ENCODE measurements at places on chromosomes 3 and 15.
A peak's percentile ranks its signal among the peaks of the same experiment; 100 is the strongest.

- DNase-seq: no peak
These were observed 8.6 kb upstream of the NME9 start for GRCh38 chr3:138338244-138338643.

DNA sequence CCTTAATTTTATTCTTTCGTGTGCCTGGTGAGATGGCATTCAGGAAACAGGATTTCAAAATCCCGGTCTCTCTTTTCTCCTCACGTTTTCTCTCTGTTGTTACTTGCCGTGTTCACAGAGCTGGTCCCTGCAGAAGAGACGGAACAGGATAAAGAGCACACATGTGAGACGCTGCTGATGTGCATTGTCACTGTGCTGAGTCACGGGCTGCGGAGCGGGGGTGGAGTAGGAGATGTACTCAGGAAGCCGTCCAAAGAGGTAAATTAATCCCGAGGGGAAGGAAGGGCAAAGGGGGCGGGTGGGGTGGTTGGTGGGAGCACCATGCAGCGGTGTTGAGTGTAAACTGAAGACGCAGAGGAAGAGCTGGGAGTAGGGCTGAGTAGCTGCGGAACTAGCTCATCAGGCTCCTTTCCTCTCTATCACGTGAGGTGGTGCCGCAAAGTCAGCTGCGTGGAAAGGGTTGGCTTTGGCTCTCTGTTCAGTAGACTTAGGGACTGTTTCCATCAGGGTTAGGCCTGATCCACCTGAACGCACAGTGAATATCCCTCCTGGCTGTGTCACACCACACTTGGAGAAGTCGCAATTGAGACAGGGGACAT, 164.8 kb upstream of the BHLHE40 start:
- no peak for DNase-seq

- DNase-seq: peak; percentile 42
These were observed 124.2 kb downstream of the TMCO5A start for GRCh38 chr15:38058596-38059075.

DNA sequence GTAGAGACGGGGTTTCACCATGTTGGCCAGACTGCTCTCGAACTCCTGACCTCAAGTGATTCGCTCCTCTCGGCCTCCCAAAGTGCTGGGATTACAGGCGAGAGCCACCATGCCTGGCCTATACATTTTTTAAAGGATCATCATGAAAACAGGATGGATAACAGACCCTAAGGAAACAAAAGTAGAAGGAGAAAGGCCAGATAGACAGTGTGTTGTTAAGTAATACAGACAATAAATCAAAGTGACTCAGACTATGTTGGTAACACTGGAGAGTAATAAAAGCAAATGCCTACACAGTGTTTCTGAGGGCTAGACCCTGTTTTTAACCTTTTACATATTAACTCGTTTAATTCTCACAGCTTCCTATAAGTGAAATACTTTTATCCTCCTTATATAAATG, 133.8 kb upstream of the MCTP2 start:
- no peak for DNase-seq

DNA sequence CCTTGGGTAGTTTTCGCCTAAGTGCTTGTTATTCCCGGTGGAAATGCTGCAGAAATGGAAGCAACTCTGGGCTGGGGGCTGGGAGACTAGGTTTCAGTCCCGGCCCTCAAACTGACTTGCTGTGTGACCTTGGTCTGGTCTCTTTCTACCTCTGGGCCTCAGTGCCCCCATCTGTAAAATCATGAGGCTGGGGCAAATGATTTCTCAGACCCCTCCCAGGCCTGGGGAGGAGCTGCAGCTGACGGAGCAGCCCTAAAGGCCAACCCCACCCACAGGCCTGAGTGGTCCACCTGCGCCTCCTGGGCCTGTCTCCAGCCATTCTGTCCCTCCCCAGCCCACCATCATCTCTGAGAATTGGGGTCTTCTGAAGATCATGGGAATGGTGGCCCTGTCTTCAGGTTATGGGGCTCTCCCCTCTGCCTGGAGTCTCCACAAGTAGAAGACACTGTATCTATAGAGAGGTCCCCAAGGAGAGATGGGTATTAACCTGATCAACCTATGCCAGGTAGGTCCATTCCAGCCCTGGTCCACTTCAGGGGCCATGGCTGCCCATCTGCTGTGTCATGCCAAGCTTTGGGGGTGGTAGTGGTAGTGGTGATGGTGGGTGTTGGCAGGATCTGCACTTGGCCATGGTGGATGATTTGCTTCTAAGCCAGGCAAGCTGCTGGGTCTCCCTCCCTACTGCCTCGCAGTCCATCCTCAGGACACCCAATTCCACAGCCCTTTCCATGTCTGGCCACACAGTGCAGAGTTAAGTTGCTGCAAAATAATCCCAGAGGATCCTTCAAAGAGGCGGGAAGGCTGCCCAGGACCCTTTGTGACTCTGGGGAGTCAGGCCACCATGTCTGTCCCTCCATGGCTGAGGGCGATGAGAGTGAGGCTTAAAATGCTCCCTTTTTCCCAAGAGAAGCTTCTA, 46.0 kb downstream of the ITGA11 start:
- no peak for DNase-seq

DNA sequence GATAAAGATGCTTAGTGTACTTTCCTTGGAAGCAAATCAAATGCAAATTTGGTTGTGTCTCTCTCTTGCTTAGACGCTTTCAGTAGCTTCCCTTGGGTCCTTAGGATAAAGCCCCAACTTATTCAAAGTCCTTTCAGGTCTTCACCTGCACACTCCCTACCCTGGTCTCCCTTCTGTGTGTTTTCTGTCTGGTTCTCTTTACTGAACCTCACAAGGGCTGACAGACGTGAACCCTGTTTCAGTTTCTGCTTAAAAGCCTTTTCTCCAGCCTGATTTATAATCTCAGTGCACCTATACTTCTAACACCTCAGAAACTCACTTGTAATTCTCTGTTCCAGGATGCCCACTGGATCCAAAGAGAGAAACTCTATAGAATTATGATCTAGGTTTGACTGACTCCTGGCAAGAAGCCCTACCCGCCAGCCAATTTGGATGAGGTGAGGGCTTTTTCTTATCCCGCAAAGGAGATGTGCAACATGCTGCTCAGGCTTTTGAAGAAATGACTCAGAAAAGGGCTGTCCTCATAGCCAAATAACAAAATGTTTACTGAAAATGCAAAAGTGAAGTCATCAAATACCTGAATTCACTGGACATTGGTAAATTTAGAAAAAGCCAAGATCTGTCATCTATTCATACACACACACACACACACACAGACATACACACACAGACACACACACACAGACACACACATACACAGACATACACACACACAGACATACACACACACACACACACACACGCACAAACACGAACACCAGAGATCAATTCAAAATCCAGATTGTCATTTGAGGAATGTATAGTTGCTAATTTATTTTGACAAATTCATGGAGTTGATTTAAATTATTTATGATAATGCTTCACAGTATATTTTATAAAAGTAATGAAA, 102.4 kb upstream of the EOMES start:
- DNase-seq: no peak

- DNase-seq: no peak
These were observed 14.7 kb upstream of the SYN2 start for GRCh38 chr3:11989383-11990038.

GRCh38 chr15:86610038-86610437, 530.4 kb downstream of the AGBL1 start:
- DNase-seq: no peak

- DNase-seq: no peak
These were observed 17.3 kb downstream of the IGF2BP2 start for GRCh38 chr3:185807445-185808068.

GRCh38 chr15:37801529-37801928, 132.9 kb upstream of the TMCO5A start:
- DNase-seq: no peak

- no peak for DNase-seq
These were observed 196.7 kb upstream of the TPRG1 start for GRCh38 chr3:188974856-188975599.

DNA sequence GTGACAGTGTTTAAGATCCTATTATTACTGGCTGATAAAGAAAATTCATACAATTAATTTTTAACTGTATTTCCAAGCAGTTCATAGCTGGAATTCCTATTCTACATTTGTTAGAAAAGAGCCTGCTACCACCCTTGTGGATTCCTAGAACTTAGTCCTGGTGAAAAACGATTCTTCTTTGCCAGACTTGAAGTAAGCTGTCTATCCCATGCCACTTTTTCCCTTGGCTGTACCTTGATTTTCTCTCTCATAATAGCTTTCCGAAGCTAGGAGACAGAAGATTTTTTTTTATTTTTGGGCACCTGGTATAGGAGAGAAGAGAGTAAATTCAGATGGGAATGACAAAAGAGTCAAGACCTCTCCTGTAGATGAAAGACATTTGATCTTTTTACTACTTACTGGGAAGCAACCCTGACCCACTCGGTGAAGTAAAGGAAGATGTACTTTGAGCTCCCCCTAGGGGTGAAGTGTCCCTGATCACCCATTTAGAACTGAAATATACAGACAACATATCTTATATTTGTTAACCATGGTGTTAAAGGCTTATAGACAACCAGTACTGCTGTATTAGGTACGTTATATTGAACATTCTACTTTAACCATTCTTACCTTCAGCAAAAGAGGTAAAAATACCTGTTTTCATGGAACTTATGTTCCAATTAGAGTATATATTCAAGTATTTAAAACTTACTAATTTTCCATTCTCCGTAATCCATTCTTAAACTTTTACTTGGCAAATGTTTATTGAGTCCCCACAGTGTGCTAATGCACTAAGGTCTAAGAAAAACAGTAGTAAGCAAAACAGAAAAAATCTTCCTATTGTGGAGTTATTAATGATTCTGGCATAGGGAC, 36.2 kb upstream of the C3orf38 start:
- DNase-seq: no peak

DNA sequence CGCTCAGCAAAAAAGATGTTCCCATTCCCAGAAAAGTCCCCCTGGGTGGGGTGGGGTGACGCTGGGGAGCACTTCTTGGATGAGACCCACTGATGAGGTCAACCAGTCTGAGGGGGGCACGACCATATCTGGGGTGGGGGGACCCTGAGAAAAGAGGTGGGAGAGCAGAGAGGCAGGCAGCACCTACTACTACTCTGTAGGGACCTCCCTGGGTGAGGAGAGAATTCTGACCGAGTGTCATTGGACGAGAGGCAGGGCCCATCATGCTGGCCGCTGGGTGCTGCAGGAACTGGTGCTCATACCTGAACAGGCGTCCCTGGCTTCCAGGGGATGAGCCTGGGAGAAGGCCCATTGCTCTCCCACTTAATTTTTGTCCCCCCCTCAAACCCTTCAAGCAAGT, 158.8 kb downstream of the KLF13 start:
- DNase-seq: no peak

DNA sequence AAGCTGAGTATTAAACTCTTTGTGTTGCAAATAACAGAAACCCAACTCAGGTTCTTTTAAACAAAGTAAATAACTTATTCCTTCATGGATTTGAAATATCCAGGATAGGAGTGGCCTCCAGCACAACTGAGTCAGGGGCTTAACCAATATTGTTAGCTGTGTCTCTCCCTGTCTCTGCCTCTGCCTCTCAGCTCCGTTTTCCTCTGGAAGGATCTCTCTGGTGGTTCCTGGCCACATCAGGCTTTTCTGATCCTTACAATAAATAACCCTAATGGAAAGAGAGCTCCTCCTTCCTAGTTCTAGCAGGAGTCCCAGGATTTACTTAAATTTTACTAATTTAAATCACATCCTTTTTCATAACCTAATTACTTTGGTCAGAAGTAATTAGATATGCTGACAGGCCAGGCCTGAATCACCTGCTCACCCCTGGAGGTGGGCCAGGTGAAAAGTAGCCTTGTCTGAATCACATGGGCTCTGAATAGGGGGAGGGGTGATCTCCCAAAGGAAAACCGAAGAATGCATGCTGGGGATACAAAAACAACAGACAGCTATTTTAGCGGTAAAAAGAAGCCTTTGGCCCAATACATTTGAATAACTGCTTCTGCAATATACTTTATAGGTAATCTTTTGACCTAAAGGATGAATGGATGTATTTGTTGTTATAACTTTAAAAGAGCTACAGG, 75.4 kb downstream of the REC114 start:
- DNase-seq: no peak

Data from GM06990 (cell line).